ENCODE measurements at places on chromosomes 6 and 20.

DNA sequence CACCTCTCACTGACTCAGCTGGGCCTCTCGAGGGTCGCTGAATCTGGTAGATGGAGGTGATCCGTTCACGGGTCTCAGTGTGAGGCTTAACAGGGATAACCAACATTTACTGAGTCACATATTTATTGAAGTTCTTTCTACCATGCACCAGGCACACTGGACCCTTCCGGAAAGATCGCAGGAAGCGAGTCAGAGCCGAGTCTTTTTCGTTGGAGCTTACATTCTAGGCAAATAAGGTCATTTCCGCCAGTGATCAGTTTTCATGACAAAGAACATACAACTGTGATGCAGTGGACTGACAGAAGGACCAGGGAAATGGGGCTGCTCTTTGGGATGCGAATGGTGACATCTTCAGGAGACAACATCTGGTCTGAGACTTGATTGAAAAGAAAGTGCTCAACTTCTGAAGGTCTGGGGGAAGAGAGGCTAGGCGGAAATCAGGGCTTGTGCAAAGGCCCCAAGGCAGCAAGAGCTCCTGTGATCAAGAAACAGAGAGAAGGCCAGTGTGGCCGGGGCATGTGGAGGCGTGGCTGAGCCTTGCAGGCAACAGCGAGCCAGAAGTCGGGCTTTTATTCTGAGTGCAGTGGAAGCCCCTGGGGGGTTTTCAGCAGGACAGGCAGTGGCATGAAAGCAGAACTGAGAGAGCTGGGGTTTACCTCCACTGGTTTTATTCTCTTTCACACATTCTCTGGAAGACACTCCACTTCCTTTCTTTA, 56.7 kb downstream of the APCDD1L start:
- DNase-seq = no peak

DNA sequence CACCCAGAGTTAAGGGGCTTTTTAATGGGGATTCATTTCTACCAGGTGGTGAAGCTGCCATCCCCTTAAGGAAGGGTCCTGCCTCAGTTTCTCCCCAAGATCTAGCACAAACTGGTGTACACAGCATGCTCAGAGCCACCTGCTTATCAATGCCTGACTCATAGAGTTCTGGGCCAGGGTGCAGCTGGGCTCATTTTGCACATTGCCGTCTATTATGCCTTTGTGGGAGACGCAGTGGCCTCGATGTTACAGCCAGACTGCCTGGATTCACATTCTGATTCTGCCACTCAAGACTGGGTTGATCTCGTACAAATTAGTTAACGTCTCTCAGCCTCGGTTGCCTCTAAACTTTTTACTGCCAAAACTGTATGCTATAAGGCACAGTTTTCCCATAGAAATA, 365.7 kb downstream of the ZFAND3 start:
- DNase-seq = no peak

DNA sequence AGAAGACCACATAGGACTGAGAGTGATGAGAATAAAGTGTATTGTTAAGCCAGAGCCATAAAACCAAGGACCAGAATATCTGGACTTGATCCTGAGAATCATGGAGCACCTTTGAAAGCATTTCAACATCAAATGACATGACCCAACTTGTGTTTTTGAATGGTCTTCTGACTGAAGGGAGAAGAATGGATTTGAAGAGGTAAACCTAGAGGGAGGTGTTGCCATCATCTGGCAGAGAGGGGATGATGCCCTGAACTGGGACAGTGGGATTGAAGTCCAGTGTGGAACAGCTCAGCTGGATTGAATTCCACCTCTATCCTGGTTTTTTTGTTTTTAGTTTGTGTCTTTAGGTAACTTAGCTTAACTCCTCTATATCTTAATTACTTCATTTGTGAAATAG, 570.0 kb downstream of the TBC1D32 start:
- no peak for DNase-seq

DNA sequence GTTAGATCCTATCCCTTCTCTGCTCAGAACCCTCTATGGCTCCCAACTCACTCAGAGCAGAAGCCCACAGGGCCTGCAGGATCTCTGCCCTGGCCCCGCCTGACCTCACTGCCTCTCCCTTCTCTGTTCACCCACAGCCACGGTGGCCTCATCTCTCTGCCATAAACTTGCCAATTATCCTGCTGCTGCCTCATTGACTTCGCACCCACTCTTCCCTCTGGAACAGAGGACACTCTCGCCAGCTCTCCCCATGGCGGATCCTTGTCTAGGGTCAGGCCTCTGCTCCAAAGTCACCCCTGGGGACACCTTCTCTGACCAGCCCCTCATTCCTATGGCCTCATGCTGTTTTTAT, 86.4 kb downstream of the CEBPB start:
- DNase-seq = no peak

DNA sequence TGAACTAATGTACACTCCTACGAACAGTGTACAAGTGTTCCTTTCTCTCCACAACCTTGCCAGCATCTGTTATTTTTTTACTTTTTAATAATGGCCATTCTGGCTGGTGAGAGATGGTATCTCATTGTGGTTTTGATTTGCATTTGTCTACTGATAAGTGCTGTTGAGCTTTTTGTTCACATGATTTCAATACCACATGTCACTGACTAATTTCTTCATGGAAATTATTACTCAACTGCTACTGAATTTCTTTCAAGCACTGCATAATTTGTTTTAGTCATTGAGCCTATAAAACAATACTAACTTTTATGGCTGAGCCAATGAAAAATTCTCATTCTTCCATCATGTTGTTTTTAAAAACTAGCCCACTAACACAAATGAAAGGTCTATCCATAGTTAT, 115.4 kb downstream of the FRK start:
- no peak for DNase-seq

All from activated CD4-positive, alpha-beta T cell treated with anti-CD3 and anti-CD28 coated beads, Interleukin-2, amount 50 U/mL, for 1 hour (primary cell).